ENCODE measurements at places on chromosomes 7 and 10.

- no peak for DNase-seq
Measured at GRCh38 chr7:140568021-140568813, 72.4 kb downstream of the DENND2A start.

DNA sequence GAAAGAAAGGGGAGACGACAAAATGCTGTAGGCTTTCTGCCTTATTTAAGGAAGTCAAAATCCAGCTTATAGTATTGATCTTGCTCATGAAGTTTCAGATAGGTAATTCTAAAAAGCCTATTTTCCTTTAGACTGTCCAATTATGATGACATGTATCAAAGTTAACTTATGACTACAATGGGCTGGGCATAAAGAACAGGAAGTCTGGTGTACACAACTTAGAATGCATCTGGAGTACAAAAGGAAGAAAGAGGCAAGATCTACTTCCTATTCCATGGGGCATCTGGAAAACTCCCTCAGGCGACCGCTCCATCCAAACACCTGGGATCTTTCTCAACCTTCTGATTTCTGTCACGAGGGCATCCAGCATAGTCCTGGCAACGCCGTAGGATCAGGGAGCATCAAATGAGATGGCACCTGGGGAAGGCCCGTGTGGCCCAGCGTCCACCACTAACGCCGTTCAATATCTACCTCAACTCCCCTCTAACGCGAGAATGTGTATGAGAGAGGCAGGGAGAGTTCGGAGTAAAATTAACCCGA, 512 bp downstream of the FAM24B start:
- DNase-seq: no peak

- DNase-seq: no peak
Measured at GRCh38 chr10:78035025-78035424, 1.4 kb downstream of the RPS24 start.

- no peak for DNase-seq
Measured at GRCh38 chr7:129845178-129845971, 107.4 kb downstream of the UBE2H start.

- DNase-seq: no peak
Measured at GRCh38 chr7:149762089-149762488, 11.3 kb downstream of the ZNF467 start.

DNA sequence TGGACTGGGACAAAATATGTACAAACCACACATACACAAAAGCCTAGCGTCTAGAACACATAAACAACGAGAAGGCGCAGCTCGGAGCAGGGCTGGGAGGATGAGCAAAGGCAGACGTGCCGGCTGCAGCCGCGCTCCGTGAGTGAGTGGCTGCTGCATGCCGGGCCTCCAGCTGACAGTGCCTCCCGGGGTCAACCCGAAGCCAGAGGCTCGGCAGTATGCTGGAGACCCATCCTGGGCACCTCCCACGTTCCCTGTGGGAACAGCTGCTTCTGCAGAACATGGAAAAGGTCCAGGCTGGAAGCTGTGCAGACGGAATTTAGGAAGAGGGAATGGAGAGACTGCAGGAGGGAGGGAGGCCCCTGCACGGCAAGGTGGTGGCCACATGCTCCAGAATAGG, 3.6 kb upstream of the GPR146 start:
- DNase-seq: no peak

DNA sequence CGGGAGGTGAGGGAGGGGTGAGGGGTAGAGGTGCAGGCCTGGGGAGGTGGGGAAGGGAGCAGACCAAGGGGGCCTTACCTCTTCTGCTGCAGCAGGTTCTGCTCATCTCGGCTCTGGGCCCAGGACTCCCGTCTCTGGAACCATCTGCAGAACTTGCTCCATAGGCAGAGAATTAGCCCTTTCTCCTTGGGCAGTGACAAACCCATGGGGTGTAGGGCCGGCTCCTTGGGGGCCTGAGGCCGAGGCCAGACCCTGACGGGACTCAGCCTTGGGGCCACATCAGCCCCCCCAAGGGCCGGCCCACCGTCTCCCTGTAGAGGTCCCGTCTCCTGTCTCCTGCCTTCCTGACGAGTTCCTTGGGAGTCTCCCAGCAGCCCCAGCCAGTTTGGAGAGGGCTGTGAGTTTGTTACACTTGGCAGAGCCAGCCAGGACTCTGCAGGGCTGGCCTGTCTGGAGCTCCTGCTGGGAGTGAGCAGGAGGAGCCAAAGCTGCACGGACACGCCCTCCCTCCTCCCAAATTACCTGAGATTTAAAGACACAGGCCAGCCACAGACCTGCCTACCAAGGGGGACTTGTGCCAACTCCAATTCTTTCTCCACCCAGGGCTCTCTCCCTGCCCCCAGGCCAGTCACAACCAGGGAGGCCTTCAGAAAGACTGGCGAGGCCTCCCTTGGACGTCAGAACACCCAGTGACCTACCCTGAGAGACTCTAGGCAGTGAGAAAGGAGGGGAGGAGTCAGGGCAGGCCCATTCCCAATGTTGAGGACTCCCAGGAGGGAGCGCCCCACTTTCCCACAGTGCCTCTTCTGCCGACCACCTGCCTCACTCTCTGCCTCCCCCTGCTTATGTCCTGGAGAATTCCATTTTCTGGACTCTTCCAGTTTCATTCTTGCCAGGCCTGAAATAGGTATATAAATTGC, at the start of gene TRPV6:
Gene TRPV6, minus strand, starts transcription at position 435 of the 920 bp plus-strand sequence.
- no peak for DNase-seq

DNA sequence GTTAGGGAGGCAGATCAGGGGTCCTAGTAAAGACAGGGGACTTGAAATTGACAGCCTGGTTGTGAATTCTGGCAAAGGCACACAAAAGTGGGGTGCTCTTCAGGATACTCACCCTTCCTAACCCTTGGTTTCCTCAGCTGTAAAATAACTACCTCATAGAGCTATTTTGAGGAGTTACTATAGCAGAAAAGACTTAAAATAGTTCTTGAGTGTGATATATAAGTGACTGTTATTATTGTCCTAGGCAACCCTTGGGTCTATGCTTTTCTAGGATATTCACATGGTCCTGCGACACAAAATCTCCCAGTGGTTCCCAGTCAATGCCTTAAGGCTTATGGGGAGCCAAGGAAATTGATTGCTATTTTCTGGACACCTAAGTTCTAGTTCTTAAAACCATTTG, 98.1 kb upstream of the NAMPT start:
- no peak for DNase-seq

DNA sequence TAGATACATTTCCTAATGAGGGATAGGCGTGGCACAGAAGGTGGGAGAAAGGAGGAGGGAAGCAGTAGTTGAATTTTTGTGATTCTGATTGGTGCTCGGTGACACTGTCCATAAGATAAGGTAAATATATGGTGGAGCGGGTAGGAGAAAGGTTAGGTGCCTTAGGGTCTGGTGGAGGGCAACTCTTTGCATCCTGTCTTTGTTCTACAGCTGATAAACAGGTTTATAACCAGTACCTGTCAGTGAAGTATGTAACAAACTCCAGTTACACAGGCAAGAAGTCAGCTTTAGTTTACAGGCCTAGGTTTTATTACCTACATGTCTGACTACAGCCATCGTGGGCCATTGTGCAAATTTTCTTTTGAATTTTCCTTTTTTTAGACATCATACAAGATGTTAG, 10.9 kb upstream of the FAM180A start:
- no peak for DNase-seq
